ENCODE measurements at places on chromosomes 12 and 14. TPM values are rescaled to one million over a fixed set of nuclear protein-coding genes. Genes with fewer than 3 reads are reported as not detected.

Gene DENND5B
- total RNA-seq, result 7.8 TPM

Gene TMEM30B
- 0.13 TPM for total RNA-seq

Gene COX8C
- total RNA-seq, result not detected

Gene TAS2R9
- not detected for total RNA-seq

Gene RNF31
- 36.2 TPM for total RNA-seq

Gene GAS2L3
- total RNA-seq, result 23.6 TPM

Measured in pulmonary artery endothelial cell (primary cell).